Psoas muscle (tissue), 8 donors: ENCODE measurements at places on chromosomes 1 and 21. TPM values are rescaled to one million over a fixed set of nuclear protein-coding genes. Genes with fewer than 3 reads are reported as not detected.
A peak's percentile ranks its signal among the peaks of the same experiment; 100 is the strongest.

The SPRR2B gene
- not detected for total RNA-seq

The MYBPH gene
- 18.0 TPM for total RNA-seq

The ASCL5 gene
- 0.26 TPM for total RNA-seq

The C1QTNF12 gene
- total RNA-seq, result 0.86 TPM

The NBPF1 gene
- total RNA-seq, result 6.5 TPM

The SPATA6 gene
- total RNA-seq, result 4.2 TPM

The KRTAP13-2 gene
- not detected for total RNA-seq

The ANKRD65 gene
- total RNA-seq, result 3.6 TPM

The TENT5C gene
- 31.4 TPM for total RNA-seq

The OLFML3 gene
- 11.9 TPM for total RNA-seq

The FHAD1 gene
- 0.24 TPM for total RNA-seq

The CFAP107 gene
- not detected for total RNA-seq

The FAM72D gene
- total RNA-seq, result not detected

The SMCP gene
- not detected for total RNA-seq

DNA sequence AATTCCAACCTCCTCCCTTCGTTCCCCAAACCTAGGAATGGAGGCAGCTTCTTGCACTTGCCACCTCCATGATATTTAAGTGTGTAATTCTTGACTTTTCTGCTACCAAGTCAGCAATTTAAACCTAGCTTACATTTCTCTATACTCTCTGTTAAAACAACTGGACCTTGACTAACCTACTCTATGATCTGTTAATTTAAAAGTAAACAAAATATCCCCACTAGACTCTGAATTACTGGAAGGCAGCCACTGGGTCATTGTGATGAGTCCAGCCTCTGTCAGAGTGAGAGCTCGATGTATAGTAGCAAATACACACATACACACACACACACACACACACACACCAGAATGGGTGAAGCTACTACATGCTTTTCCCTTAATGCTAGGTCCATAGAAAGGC is 40.0 kb upstream of the DHCR24 start:
- H3K4me1 ChIP-seq, result peaks cover 64% of the 10 kb centered on the region
- peak overlapping the region; percentile 88 for H3K27ac ChIP-seq
- no peaks in the 10 kb centered on the region for H3K27me3 ChIP-seq

GRCh38 chr1:151839457-151840403 is at the start of gene C2CD4D:
TSS of gene C2CD4D (minus strand) at chr1:151839820. CDS start at chr1:151838989, 831 bp downstream.
- DNase-seq, result no peak
- H3K36me3 ChIP-seq, result no peaks in the 10 kb centered on the region
- H3K27me3 ChIP-seq, result peaks cover 17% of the 10 kb centered on the region
- H3K4me3 ChIP-seq, result peak within 1 kb of the TSS; percentile 70
- H3K27ac ChIP-seq, result no peak within 1 kb of the TSS
- no peaks in the 10 kb centered on the region for H3K4me1 ChIP-seq

- no peaks in the 10 kb centered on the region for H3K27me3 ChIP-seq
- no peak overlapping the region for H3K27ac ChIP-seq
- no peak overlapping the region for H3K4me3 ChIP-seq
- H3K4me1 ChIP-seq, result no peaks in the 10 kb centered on the region
- no peaks in the 10 kb centered on the region for H3K36me3 ChIP-seq
Measured at GRCh38 chr1:97379387-97380075, 541.3 kb downstream of the DPYD start.

DNA sequence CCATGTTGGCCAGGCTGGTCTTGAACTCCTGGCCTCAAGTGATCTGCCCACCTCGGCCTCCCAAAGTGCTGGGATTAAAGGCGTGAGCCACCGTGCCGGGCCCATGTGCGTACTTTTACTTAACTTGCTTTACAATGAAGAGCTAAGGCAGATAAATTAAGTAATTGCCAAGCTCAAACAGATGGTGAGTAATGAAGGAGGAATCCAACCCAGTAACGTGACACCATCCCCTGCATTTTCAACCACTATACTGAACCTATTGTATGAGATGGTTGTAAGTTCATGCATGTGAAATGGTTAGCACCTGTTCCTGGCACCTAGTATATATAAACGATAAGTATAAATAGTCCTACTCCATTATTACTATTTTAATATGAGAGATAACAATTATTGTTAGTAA is 588.0 kb upstream of the BEND5 start:
- H3K4me3 ChIP-seq, result no peak overlapping the region
- H3K27me3 ChIP-seq, result no peaks in the 10 kb centered on the region

DNA sequence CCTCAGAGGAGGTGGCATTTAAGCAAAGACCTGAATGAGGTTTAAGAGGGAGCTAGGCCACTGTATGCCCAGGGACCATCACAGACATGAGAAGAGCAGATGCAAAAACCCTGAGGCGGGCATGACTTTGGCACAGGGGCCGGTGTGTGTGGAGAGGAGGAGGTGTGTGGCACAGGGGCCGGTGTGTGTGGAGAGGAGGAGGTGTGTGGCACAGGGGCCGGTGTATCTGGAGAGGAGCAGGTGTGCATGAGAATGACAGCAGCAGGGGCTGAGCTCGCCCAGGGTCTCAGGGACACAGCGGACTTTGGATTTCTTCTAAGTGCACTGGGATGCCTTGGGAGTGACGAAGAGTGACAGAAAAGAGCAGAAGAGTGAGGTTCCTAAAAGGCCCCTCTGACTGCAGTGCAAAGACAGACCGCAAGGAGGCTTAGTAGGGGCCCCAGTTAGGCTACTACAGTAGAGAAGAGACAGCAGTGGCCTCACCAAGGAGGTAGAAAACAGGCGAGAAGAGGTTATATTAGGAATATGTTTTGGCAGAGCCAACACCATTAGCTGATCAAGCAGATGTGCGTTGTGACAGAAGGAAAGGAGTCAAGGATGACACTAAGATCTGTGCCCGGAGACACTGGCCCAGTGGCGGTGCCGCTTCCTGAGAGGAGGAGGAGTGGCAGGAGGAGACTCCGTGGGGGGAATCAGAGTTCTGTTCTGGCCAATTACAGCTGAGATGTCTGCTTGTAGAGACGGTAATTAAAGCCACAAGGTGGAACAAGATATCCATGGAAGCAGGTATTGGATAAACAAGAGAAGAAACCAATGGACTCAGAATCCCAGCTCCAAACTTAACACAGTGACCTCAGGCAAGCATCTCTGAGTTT is 18.4 kb downstream of the ZBTB17 start:
- H3K36me3 ChIP-seq, result no peaks in the 10 kb centered on the region
- peaks cover 36% of the 10 kb centered on the region for H3K4me1 ChIP-seq
- no peak for DNase-seq
- H3K27me3 ChIP-seq, result no peaks in the 10 kb centered on the region

- H3K27ac ChIP-seq, result no peak overlapping the region
- no peaks in the 10 kb centered on the region for H3K4me1 ChIP-seq
- H3K4me3 ChIP-seq, result no peak overlapping the region
- H3K27me3 ChIP-seq, result no peaks in the 10 kb centered on the region
- no peaks in the 10 kb centered on the region for H3K36me3 ChIP-seq
- no peak for DNase-seq
Measured at GRCh38 chr21:37797403-37797802, 118.9 kb downstream of the KCNJ6 start.

DNA sequence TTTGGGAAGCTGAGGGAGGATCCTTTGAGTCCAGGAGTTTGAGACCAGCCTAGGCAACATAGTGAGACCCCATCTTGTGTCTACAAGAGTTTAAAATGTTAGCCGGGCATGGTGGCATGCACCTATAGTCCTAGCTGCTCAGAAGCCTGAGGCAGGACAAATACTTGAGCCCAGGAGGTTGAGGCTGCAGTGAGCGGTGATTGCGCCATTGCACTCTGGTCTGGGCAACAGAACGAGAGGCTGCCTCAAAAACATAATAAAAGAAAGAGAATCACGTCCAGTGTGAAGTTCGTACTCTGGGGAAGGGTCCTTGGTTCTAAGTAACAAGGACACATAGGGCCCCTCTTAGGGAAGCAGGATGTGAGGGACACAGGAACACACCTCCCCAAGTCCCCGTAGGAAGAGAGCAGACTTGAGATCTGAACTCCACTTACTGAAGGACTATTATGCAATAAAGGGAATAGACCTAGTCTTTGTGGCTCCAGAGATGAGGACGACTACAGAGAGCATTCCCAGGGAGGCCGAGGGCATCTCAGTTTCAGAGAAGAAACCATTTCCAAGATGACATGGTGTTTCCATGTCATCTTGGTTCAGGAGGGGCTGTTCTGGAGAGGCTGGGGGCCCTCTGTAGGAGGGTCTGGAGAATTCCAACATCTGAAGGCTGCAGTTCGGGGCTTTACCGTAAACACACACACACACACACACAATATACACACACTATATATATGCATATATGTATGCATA is 10.8 kb upstream of the ENO1 start:
- H3K36me3 ChIP-seq, result no peaks in the 10 kb centered on the region
- no peaks in the 10 kb centered on the region for H3K27me3 ChIP-seq
- H3K27ac ChIP-seq, result peak overlapping the region; percentile 46
- DNase-seq, result no peak

DNA sequence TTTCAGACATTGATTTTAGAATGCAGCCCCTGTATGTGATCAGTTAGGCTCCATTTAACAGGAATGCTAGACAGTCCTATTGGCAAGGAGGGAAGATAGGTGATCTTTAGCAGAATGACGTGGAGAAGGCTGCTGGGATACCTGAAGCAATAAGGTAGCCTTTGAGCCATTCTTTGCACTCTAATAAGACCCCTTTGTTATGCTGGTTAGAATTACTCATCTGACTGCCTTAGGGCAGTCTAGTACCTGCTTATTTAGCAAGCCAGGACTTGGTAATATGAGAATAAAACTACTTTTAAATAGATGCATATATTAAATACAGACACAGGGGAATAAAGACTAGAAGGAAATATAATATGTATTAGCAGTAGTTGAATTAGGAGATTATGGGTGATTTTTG is 29.1 kb downstream of the NGF start:
- H3K27me3 ChIP-seq, result no peaks in the 10 kb centered on the region
- no peaks in the 10 kb centered on the region for H3K4me1 ChIP-seq
- H3K36me3 ChIP-seq, result no peaks in the 10 kb centered on the region
- no peak for DNase-seq

GRCh38 chr1:212621949-212622305 is 13.4 kb downstream of the ATF3 start:
- peaks cover 7% of the 10 kb centered on the region for H3K36me3 ChIP-seq
- no peak for DNase-seq
- no peaks in the 10 kb centered on the region for H3K4me1 ChIP-seq
- peaks cover 8% of the 10 kb centered on the region for H3K27me3 ChIP-seq
- H3K4me3 ChIP-seq, result no peak overlapping the region

DNA sequence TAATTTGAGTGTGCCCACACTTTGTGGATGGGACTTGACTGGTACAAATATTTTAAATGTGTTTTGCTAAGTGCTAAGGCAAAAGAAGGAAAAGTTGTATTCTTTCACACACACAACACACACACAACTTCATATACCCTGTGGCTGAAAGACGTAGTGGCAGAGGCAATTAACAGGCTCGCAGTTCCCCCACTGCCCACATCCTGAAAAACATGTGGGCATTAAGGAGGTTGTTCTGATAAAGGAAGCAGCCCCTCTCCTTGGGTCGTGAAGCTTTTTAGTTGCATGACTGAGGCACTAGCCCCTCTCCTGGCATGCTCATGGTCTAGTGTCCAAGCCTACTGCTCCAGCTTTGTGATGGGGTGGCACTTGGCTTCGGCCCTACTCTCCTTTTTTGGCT is 14.3 kb upstream of the ADAM30 start:
- no peaks in the 10 kb centered on the region for H3K27me3 ChIP-seq
- no peak overlapping the region for H3K4me3 ChIP-seq
- H3K27ac ChIP-seq, result no peak overlapping the region
- DNase-seq, result no peak

DNA sequence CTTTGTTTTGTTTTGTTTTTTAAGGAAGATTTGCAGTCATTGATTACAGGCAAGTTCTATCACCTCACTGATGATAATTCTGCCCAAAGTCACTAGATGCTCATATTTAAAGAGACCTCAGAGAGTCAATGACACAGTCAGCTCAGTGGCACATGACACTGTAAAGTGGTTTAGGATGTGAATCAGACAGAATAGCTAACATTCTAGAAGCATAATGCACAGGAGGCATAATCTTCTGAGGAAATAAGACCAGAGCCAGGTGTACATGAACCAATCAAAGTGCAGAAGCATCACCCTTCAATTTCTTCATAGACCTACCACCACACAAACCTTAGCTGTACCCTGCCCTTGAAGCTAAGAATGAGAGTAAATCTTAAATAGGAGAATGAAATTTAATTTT is 268.5 kb downstream of the BRINP2 start:
- H3K27me3 ChIP-seq, result no peaks in the 10 kb centered on the region
- no peak overlapping the region for H3K4me3 ChIP-seq
- no peak overlapping the region for H3K27ac ChIP-seq
- no peaks in the 10 kb centered on the region for H3K36me3 ChIP-seq

DNA sequence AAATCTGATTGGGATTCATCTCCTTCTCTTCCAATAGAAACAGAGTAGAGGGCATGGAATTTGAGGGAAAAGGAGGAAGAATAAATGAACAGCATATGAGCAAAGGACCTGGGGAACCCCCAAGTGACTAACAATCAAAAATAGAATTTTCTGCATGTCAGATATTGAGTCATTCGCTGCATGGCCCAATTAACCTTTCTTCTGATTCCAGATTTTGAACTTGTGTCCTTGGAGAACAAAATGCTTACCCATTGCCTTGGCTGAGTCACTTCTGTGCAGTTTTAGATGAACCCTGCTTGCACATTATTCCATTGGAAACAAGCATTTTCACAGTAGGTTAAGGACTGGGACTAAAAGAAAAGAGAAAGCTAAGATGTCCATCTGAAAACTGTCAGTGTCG is 390.5 kb downstream of the ST6GALNAC3 start:
- DNase-seq, result no peak
- no peaks in the 10 kb centered on the region for H3K27me3 ChIP-seq
- H3K4me1 ChIP-seq, result no peaks in the 10 kb centered on the region
- no peak overlapping the region for H3K27ac ChIP-seq

GRCh38 chr1:14474856-14475255 is 123.6 kb upstream of the KAZN start:
- no peak for DNase-seq
- H3K27me3 ChIP-seq, result no peaks in the 10 kb centered on the region
- no peak overlapping the region for H3K27ac ChIP-seq

GRCh38 chr1:109765896-109766615 is 2.3 kb upstream of the EPS8L3 start:
- H3K36me3 ChIP-seq, result no peaks in the 10 kb centered on the region
- H3K4me1 ChIP-seq, result no peaks in the 10 kb centered on the region
- DNase-seq, result no peak
- H3K27ac ChIP-seq, result no peak overlapping the region
- H3K27me3 ChIP-seq, result no peaks in the 10 kb centered on the region
- no peak overlapping the region for H3K4me3 ChIP-seq

DNA sequence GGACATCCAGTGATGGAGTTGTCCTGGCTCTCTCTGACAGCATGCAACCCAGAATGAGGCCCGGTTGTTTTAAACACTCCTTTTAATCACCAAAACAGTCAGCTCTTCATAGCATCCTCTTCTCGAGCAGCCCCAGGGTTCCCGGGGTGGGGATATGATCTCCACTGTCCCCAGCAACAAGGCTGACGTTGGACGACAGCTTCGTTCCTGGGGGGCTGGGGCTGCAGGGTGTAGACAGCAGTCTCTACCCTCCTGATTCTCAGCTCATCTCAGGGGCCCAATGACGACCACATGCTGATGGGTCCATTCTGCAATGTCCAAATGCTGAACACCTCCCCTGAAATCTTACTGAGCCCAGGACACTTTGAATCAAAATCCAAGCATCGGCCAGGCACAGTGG is 27.0 kb downstream of the TRIM11 start:
- no peaks in the 10 kb centered on the region for H3K4me1 ChIP-seq
- H3K27ac ChIP-seq, result no peak overlapping the region
- H3K4me3 ChIP-seq, result no peak overlapping the region
- peak; percentile 20 for DNase-seq
- H3K27me3 ChIP-seq, result no peaks in the 10 kb centered on the region
- H3K36me3 ChIP-seq, result no peaks in the 10 kb centered on the region

- no peaks in the 10 kb centered on the region for H3K27me3 ChIP-seq
- H3K27ac ChIP-seq, result no peak overlapping the region
- DNase-seq, result no peak
- no peaks in the 10 kb centered on the region for H3K36me3 ChIP-seq
Measured at GRCh38 chr1:87644033-87644578, 315.4 kb downstream of the LMO4 start.
